T-helper 17 cell (primary cell): ENCODE measurements at places on chromosomes 4 and X. TPM values are rescaled to one million over a fixed set of nuclear protein-coding genes. Genes with fewer than 3 reads are reported as not detected.
A peak's percentile ranks its signal among the peaks of the same experiment; 100 is the strongest.

- no peak overlapping the region for H3K4me3 ChIP-seq
- H3K27ac ChIP-seq = no peak overlapping the region
- no peaks in the 10 kb centered on the region for H3K36me3 ChIP-seq
- peaks cover 8% of the 10 kb centered on the region for H3K4me1 ChIP-seq
- H3K27me3 ChIP-seq = peaks cover 45% of the 10 kb centered on the region
- peak; percentile 13 for DNase-seq
These were observed 130.4 kb upstream of the CPEB2 start for GRCh38 chr4:14871676-14872430.

GRCh38 chr4:112361181-112361791, 64.1 kb downstream of the ALPK1 start:
- H3K4me1 ChIP-seq = no peaks in the 10 kb centered on the region
- DNase-seq = no peak
- peaks cover 5% of the 10 kb centered on the region for H3K36me3 ChIP-seq
- H3K4me3 ChIP-seq = no peak overlapping the region

DNA sequence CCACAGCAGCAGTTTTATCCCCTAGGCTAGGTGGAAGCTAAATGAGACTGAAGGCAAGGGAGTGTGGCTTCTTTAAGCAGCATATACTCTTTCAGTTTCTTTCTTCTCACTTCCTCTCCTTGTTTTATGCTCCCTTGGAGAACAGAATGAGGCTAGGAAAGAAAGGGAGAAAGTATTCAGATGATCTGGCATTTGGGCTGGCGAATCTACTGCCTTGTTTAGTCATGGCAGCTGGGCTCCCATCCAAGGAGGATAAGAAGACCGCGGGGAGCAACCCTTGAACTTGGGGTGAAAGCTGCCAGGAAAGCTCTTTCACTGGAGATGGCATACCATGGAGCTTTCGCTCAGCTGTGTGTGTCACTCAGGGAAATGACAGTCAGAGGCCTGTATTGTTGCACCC, 72.1 kb downstream of the ARHGEF38 start:
- H3K27me3 ChIP-seq = peaks cover 19% of the 10 kb centered on the region
- no peak overlapping the region for H3K27ac ChIP-seq
- H3K4me3 ChIP-seq = no peak overlapping the region
- no peaks in the 10 kb centered on the region for H3K36me3 ChIP-seq

Gene SLC2A9
- total RNA-seq = 1.7 TPM

DNA sequence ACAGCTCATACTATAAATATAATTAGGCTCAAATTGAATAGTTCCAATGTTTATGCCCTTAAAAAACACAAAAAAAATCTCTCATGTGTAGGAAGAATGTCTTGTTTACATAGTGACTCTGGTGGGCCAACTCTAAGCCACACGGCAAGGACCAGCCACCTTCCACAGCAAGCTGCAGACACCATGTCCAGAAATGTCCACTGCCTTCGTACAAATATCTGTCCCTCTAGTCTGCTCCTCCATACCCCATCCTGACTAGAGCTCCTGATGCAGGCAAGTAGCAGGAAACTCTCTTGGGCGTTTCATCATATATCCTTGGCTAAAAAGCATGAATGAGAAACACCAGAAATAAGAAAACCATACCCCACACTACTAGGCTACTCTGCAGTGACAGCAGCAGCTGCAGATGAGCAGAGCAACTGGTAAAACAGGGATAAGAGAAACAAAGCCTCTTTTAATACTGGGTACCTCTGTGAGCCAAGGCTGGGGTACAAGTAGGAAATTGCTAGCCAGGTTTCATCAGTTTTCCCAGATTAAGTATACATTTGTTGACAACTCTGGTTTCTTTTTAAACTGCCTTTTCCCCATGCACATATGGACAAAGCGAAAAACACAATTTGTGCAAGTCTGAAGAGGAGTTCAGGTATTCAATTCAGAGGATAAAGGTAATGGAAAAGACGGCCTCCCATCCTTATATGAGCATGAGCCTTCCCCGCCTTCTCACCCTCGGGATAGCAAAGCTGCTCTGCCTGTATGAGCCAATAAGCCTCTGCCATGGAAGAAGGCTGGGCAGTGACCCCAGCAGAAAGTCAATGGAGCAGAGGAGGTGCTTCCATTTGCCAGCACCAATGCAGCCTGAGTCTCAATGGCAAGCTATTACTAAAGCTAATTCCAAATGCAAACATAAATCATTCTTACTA, 245.4 kb downstream of the DCLK2 start:
- peaks cover 9% of the 10 kb centered on the region for H3K36me3 ChIP-seq
- no peaks in the 10 kb centered on the region for H3K27me3 ChIP-seq
- no peak for DNase-seq
- no peak overlapping the region for H3K4me3 ChIP-seq
- peaks cover 9% of the 10 kb centered on the region for H3K4me1 ChIP-seq

DNA sequence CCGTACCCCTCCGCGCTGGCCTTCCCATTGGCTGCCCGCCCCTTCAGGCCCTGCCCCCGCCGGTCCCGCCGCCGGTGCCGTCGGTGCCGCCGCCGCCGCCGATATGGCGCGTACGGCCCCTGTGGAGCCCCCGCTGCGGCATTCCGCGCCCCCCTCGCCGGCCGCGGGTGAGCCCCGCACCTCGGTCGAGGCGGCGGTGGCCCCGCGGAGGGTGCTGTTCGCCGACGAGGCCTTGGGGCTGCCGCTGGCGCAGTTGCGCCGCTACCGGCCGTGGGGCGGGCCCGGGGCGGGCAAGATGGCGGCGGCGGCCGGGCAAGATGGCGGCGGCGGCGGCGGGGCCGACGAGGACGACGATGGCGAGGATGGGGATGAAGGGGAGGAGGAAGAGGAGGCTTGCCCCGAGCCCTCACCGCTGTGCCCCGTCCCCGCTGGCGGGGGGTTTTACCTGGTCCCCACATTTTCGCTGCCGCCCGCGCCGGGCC, at the start of gene PPP1R3F:
PPP1R3F (plus strand) TSS at position 27 of the 482 bp plus-strand sequence; CDS start at position 104, 77 bp downstream.
- peak within 1 kb of the TSS; percentile 94 for H3K4me3 ChIP-seq
- H3K4me1 ChIP-seq = peaks cover 34% of the 10 kb centered on the region
- H3K27ac ChIP-seq = peak within 1 kb of the TSS; percentile 98
- H3K36me3 ChIP-seq = no peaks in the 10 kb centered on the region
- no peaks in the 10 kb centered on the region for H3K27me3 ChIP-seq
- no peak for DNase-seq

GRCh38 chrX:39679497-39680157, 418.1 kb downstream of the BCOR start:
- no peaks in the 10 kb centered on the region for H3K36me3 ChIP-seq
- peaks cover 5% of the 10 kb centered on the region for H3K27me3 ChIP-seq
- H3K4me3 ChIP-seq = no peak overlapping the region
- H3K4me1 ChIP-seq = no peaks in the 10 kb centered on the region

Gene CNKSR2
- total RNA-seq = 4.4 TPM

Gene DUSP21
- total RNA-seq = not detected

- no peak overlapping the region for H3K4me3 ChIP-seq
- no peak overlapping the region for H3K27ac ChIP-seq
- H3K4me1 ChIP-seq = no peaks in the 10 kb centered on the region
- no peaks in the 10 kb centered on the region for H3K27me3 ChIP-seq
These were observed 6.5 kb downstream of the CENPU start for GRCh38 chr4:184727430-184727829.

DNA sequence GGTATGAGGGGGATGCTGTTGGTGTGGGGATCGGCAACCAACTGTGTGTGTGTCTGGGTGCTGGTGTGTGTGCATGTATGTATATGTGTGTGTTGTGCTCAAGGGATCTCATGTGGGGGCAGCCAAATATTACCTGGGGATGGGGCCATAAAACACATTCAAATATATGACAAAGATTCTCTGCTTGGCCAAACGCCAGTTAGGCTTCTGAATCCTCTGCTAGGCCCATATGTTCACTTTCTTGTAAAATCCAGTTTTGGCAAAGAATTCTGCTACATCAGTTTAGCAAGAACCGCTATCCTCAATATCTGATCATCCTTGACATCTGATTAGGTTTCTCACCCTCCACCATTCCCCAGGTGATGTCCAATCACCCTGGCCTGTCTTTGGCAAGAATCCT, 106.6 kb downstream of the RASL11B start:
- peaks cover 2% of the 10 kb centered on the region for H3K36me3 ChIP-seq
- H3K27ac ChIP-seq = no peak overlapping the region
- H3K4me1 ChIP-seq = no peaks in the 10 kb centered on the region

DNA sequence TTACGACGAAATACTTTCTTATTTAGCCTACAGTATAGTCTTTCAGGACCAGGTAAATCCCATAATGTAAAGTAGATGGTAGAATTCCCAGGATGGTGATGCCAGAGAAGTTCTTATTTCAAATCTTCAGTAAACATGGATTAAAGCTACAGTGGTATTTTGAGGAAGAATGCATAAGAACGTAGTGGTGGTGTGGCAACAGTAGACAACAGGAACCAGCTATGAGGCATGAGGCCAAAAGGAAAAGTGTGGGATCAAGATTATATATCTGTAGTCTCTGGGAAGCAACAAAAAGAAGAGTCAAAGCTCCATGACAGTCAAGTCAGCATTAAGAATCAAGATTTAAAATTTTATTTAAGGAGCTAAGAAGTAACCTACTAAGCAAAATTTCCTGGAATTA, 60.2 kb downstream of the METTL14 start:
- DNase-seq = no peak
- no peak overlapping the region for H3K4me3 ChIP-seq
- H3K36me3 ChIP-seq = no peaks in the 10 kb centered on the region
- H3K27ac ChIP-seq = no peak overlapping the region

GRCh38 chrX:54045563-54046228, 1.4 kb upstream of the PHF8 start:
- H3K27me3 ChIP-seq = no peaks in the 10 kb centered on the region
- DNase-seq = no peak
- peak overlapping the region; percentile 95 for H3K27ac ChIP-seq
- H3K36me3 ChIP-seq = no peaks in the 10 kb centered on the region
- peak overlapping the region; percentile 93 for H3K4me3 ChIP-seq

Gene GAGE12F
- not detected for total RNA-seq

DNA sequence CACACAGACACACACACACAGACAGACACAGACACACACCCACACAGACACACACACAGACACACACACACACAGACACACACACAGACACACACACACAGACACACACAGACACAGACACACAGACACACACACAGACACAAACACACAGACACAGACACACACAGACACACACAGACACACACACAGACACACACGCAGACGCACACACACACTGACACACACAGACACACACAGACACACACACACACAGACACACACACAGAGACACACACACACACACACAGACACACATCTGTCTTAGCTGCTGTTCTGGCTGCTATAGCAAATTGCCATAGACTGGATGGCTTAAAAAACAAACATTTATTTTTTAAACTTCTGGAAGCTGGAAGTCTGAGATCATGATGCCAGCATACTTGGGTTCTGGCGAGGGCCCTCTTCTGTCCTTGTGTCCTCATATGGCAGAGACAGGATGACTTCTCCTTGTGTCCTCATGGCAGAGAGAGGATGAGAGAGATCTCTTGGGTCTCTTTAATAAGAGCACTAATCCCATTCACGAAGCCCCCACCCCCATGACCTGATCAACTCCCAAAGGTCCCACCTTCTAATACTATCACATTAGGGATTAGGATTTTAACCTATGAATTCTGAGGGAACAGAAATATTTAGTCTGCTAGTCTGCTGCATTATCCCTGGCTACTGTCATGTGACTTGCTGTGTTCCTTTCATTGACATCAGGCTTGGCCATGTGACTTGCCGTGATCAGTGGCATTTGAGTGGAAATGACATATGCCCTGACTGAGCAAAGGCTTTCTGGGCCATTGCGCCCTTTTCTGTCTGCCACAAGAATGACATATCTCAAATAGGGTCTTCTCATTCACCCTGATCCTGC, 32.7 kb upstream of the RASGEF1B start:
- no peaks in the 10 kb centered on the region for H3K27me3 ChIP-seq
- H3K4me1 ChIP-seq = peaks cover 23% of the 10 kb centered on the region
- no peak for DNase-seq
- peak overlapping the region; percentile 88 for H3K27ac ChIP-seq
- H3K36me3 ChIP-seq = no peaks in the 10 kb centered on the region
- H3K4me3 ChIP-seq = no peak overlapping the region

Gene STK32B
- total RNA-seq = not detected

DNA sequence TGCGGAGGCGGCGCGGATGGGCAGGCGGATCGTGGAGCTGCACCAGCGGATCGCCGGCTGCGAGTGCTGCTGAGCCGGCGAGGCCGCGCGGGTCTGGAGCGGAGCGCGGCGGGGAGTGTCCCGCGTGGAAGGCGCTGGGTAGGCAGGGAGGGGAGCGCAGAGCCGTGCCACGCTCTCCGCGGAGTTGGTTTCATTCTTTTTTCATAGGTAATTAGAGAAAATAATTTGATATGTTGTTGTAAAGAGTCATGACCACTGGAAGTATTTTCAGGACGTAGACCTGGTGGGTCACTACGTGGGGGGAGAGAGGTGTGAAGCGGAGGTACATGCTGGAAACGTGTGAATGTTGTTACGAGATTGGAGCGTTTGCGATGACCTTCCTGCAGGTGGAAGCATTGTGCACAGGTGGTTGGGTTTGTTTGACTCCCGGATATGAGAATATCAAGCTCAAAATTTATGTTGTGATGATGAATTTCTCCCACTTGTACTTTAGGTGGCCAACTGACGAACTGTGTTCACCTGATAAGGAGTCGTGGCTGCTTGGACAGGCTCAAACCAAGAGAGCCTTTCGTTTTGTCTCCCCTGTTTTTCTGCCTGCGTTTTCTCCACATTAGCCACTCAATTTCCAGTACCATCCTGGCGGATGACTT, 19.1 kb upstream of the S100P start:
- peaks cover 42% of the 10 kb centered on the region for H3K4me1 ChIP-seq
- peak; percentile 51 for DNase-seq
- peak overlapping the region; percentile 95 for H3K4me3 ChIP-seq
- H3K27me3 ChIP-seq = no peaks in the 10 kb centered on the region

GRCh38 chr4:94870146-94870545, 112.4 kb downstream of the BMPR1B start:
- no peaks in the 10 kb centered on the region for H3K27me3 ChIP-seq
- no peak overlapping the region for H3K27ac ChIP-seq
- no peak overlapping the region for H3K4me3 ChIP-seq
- H3K36me3 ChIP-seq = no peaks in the 10 kb centered on the region
- DNase-seq = no peak

DNA sequence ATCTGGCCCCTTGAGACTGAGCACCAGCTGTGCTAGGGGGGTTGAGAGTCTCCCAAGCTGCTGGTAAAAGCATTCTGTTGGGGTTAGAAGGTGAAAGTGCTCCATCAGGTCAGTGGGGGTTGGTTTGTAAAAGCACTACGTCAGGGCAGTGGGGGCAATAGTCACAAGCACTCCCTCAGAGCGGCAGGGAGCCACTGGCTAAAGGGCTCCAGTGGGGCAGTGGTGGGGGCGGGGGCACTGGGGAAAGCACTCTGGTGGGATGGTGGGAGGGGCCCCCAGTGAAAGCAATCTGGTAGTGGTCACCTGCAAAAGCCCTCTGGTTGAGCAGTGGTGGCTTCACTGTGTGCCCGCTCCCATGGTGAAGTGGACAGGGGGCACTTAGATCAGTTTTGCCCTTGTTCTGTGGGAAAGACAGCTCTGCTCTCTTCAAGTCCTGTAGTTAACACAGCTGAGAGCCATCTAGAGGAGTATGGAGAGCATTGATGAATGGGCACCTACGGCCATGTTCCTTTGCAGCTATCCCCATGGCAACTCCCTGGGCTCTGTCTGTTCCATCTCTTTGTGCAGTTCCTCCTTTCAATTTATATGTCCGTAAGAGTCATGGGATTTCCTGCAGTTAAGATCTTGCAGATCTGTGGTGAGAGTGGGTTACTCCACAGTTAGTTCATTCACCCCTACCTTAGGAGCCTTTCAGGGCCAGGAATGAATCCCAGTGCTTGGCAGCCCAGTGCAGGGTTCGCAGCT, 106.4 kb downstream of the SH3BGRL start:
- no peaks in the 10 kb centered on the region for H3K27me3 ChIP-seq
- H3K4me1 ChIP-seq = peaks cover 7% of the 10 kb centered on the region
- no peaks in the 10 kb centered on the region for H3K36me3 ChIP-seq

Gene SRPX
- not detected for total RNA-seq

Gene PAGE4
- not detected for total RNA-seq
